Neural progenitor cell (in vitro differentiated cells): ENCODE measurements at places on chromosomes 4 and X.

DNA sequence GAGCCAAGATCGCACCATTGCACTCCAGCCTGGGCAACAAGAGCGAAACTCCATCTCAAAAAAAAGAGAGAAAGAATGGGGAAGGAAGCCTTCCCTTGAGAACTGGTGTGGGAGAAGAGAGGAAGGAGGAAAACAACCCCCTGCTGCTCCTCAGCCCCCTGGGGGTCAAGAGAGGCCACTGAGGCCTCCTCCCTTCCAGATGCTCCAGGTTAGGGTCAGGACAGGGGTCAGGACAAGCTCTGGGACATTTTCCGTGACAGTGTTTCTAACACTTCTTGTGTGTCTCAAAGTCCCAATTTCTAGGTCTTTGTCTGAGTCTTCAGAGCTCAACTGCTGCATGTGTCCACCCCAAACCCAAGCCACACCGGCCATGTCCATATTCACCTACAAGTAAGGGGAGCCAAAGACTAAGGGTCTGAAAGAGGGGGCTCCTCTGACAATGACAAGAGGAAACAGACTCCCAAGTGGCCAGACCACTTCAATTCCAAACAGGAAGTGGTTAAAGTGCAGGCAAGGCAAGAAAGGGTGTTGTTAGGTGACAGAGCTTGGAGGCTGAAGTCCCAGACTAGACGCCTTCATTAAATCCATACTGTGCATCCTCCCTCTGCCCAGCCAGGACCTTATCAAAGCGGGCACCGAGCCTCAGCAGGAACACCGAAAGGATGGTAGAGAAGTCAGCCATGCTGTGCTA, 8.3 kb downstream of the L1CAM start:
- no peak for DNase-seq

DNA sequence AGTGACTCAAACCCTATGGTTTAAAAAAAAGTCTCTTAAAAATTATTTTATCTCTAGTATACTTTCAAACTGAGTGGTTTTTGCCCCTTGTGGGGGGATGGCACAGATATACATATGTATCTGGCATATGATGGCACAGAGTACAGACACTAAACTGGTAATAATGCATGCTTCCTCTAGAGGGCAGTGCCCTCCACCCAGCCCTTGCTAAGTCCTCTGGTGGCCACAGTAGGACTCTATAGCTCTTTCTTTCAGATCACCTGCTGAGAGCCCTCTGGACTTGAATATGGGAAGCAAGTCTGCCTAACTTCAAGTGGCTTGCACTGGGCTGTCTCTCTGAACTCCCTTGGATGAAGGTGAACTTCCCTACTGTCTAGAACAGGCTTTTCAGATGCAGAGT, 66.3 kb downstream of the TSPAN7 start:
- peak; percentile 50 for DNase-seq

DNA sequence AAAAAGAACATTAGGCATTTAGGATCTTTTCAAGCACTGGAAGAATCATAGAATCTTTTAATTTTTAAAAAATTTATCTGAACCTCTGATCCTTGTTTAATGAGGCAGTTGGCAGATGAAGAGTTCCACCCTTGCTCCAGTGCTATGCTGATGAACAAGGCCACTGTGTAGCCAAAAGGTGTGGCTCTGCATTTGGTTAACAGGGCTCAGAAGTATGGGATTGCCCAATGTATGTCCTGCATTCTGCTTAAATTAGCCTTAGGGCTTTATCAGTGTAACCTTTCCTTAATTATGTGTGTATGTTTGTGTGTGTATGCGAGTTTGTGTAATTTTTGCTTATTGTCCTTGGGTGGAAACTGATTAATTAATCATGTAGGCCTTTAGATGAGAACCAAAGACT, 43.3 kb upstream of the PPM1K start:
- no peak for DNase-seq

DNA sequence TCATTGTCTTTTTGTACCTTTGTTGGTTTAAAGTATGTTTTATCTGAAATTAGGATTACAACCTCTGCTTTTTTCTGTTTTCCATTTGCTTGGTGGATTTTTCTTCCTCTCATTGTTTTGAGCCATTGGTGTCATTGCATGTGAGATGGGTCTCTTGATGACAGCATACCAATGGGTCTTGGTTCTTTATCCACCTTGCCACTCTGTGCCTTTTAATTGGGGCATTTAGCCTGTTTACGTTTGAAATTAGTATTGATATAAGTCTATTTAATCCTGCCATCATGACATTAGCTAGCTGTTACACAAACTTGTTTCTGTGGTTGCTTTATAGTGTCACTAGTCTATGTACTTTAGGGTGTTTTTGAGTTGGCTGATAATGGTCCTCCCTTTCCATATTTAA, 145.7 kb downstream of the GUCY2F start:
- no peak for DNase-seq

DNA sequence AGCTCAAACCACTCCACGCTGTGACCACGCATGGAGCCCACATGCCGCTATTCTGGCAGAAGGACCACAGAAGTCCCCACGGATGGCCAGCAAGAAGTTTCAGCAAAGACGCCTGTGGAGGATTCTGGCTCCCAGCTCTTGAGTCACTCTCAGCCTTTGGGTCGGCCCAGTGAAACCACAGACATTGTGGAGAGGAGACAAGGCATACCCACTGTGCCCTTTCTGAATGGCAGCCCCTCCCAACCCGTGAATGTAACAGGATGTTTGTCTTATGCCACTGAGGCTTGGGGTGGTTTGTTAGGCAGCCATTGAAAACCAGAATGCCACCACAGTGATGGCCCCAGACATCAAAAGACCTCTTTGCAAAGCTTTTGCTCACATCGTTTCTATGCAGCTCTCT, 42.7 kb downstream of the ABLIM2 start:
- DNase-seq = no peak

DNA sequence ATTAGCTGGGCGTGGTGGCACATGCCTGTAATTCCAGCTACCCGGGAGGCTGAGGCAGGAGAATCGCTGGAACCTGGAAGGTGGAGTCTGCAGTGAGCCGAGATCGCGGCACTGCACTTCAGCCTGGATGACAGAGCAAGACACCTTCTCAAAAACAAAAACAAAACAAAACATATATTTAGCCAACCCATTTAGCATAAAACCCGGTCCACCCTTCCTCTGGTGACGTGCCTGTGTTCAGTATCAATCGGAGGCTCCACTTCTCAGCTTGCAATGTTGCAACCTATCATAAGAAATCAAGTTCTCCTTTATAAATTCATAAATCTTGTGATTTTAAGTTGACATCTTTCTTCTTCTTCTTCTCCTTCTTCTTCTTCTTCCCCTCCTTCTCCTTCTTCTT, 73.9 kb downstream of the SLC34A2 start:
- no peak for DNase-seq

DNA sequence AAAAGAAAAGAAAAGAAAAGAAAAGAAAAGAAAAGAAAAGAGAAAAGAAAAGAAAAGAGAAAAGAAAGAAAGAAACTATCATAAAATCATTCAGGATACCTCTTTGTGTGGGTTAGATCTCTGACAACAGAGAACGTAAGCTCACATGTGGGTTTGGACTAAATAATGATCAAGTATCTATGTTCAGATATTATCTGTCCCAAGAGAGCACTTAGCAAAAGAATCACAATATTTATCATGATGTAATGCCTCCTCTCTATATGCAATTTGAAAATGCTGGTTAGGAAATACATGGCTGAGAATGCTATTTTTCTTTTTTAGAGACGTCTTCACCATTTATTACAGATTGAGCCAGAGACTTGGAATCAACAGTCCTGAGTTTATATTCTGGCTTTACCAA, 191.3 kb downstream of the KCNIP4 start:
- DNase-seq = no peak

- DNase-seq = no peak
These were observed 25.7 kb downstream of the CPEB2 start for GRCh38 chr4:15027921-15028435.

DNA sequence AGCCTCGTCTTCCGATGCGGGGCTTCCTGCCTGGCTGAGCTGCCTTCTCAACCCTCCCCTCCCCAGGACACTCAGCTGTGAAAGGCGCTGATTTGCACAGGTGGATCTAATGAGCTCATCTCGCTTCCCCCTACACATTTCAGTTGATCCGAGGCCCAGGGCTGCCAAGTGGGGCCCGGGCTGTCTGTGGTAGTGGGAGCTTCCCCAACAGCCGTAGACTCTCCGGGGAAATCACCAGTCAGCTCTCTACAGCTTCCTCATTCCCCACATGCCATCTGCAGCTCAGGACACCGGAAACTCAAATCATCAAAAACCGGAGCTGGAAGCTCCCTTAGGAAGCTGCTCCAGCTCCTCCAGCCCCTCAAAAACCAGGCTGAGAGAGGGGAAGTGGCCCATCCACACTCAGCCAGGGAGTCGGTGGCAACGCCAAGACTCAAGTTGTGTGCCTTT, 56.2 kb downstream of the SMIM20 start:
- DNase-seq = no peak

DNA sequence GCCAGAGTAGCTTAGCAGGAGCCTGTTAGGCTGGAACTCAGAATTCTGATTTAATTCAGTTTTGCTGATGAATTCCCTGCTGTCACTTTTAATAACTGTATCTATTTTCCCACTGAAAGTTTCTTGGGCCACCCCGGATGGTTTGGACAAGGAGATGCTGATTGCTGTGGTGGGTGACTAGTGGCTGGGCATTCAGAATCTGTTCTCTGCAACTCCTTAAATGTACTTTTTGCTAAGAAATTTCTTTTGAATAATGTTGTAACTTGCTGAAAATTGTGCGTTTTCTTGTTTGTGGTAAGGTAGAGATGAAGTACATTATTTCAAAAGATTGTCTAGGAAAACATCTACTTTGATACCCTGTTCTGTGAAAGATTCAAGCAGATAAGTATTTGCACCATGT, 2.4 kb downstream of the TLL1 start:
- no peak for DNase-seq

- DNase-seq = no peak
These were observed 427.0 kb upstream of the TRAM1L1 start for GRCh38 chr4:117512414-117512813.

DNA sequence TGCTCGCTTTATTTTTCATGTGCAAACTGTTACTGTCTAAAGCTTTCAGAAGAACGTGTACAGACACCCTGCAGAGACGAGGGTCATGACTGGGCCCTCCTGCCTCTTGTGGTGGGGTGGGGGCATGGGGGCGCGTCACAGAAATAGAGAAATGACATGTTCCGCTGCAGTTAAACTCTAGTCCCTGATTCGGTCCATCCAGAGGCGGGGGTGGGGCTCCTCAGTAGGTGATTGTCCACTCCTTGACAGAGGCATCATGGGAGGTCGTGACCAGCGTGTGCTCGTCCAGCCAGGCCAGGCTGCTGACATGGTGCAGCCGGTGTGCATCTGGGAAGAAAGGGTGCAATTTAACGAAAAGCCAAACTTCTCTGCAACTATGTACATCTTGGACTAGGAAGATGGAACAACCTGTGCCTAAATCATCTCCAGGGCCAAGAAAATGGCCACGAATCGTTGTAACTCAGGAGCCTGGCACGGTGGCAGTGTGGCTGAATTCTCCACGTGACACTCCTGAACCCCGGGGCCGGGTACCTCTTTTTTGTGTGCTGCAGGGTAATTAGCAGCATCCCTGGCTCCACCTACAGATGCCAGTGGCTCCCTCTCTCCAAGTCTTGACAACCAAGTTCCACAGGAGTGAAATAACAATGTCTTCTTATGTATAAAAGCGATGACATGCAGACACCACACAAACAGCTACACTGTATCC, 41.3 kb downstream of the WDR1 start:
- no peak for DNase-seq

DNA sequence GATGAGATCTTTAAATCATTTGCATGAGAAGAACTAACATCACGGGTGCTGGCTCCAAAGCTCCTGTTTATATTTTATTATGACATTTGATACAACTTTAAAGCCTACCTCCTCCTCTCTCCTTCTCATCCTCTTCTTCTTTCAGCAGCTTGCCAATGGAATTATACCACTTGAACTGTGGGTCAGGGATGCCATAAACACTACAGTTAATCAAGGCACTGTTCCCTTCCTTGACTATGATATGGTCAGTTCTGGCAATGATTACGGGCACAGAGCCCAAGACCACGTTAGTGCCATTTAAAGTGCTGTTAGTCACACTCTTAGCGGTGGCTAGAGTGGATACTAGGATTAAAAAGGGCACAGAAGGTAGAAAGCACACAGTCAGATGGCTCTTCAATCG, 20.7 kb downstream of the MFAP3L start:
- no peak for DNase-seq

DNA sequence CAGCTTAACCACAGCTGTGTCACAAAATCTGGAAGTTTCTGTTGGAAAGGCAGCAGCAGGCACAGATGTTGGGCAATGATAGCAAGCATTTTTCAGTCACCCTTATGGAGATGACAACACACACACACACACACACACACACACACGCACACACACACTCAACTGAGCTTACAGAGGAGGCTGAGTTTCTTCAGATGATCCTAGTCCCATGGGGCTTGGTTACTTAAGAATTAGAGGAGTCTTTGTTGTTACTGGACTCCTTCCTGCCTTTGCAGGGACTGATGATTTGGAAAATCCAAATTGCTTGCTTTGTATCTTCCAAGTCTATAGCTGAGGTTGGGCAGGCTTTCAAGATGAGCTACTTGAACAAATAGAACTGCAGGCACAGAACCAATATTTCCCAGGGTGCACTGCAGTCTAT, 740.1 kb upstream of the PITX2 start:
- DNase-seq = peak; percentile 13

DNA sequence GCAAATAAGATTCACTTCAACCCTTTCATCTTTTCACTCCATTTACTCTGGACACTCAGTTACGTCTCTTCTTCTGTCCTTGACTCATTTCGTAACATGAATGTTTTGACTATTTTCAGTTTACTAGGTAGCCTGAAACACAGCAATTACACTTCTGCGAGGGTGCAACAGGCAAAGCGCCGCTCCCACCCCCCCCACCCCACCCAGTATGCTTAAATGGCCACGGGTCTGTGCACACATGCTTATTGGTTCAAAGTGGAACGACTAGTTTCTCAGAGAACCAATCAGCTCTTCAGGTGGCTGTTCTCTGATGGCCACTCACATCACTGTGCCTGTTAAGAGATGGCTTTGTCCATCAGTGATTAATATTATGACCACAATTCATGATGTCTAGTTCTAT, 3.5 kb downstream of the BEND4 start:
- no peak for DNase-seq

- no peak for DNase-seq
These were observed 563.5 kb downstream of the PCDH7 start for GRCh38 chr4:31283679-31284078.

- no peak for DNase-seq
These were observed 40.7 kb upstream of the MBTPS2 start for GRCh38 chrX:21798677-21799219.

GRCh38 chr4:24659241-24659961, 75.0 kb upstream of the DHX15 start:
- no peak for DNase-seq

DNA sequence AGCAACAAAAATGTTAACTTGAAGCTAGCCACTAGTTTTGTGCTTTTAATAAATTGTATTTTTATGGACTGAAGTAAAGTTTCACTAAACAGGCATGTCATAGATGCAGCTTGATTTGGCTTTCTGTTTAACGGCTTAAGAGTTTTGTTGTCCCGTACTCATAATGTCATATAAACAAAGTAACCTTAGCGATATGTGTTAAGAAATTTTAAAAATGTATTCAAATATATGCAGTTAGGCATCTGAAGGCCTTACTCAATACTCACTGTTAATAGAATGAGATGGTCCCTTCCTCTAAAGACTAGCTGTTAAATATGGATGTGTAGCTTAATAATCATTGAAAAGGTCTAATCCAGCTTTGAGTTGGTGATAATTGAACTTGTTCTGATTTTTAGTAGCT, 1.0 kb upstream of the SCLT1 start:
- DNase-seq = no peak

GRCh38 chr4:84279678-84280077, 219.4 kb downstream of the NKX6-1 start:
- DNase-seq = no peak

GRCh38 chr4:186037692-186038658, 31.0 kb upstream of the TLR3 start:
- DNase-seq = peak; percentile 72
